Stimulated activated CD4-positive, alpha-beta T cell treated with anti-CD3 and anti-CD28 coated beads, Interleukin-2, amount 100 ng/mL, for 24 hours (primary cell): ENCODE measurements at places on chromosomes 5 and 9.

DNA sequence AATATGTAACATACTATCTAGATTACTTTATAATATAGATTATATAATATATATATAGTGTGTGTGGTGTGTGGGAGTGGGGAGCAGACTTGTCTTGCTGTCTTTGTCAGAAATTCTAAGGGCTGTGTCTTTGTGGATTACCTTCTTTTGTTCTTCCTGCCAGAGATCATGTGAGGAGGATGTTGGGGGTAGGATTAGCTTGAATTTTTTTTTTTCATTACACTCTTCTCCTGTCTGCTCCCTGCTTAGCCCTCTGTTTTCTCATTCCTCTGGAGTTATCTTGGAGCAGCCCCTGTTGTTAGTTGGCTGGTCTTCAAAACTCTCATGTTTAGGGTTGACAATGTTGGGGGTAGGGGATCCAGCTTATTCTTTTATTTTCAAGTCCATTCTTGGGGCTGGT, 21.0 kb upstream of the C9orf40 start:
- DNase-seq: no peak

DNA sequence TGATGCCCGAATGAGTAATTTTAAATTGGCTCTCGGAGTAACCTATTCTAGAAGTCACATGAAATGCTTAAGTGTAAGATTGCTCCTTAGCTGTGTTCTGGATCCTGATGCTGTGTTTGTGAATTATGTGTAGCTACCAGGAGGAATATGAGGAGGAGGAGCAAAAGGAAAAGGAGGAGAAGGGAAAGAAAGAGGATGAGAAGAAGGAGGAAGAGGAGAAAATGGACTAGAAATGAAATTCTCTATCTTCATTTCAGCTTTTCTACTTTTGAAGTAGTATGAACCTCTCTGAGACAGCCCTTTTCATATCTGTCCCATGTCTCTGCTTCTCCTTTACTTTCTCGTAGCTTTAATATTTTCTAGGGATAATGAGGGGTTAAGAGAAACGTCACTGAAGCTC, 119.4 kb upstream of the ACTBL2 start:
- DNase-seq: no peak

- DNase-seq: no peak
These were observed 45.8 kb upstream of the ATG10 start for GRCh38 chr5:81925981-81926380.

GRCh38 chr9:89536600-89536999, 38.7 kb upstream of the SEMA4D start:
- peak; percentile 33 for DNase-seq

DNA sequence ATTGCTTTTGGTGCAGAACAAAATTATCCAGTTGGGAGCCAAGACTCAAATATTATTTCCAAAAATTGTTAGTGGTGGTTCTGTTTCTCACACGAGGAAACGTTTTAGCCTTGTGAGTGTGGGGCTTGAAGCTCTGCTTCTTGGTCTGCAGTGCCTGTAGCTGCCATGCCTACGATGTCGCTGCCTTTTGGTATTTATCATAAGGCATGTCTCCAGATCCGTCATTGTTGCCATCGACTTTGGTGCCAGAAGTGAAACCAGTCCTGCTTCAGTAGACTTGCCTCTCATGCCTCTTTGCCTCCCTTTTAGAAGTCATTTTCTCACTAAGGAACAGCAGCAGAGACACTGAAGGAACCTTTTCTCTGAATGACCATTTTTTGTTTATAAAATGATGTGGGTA, 29.7 kb upstream of the CATSPER3 start:
- no peak for DNase-seq

DNA sequence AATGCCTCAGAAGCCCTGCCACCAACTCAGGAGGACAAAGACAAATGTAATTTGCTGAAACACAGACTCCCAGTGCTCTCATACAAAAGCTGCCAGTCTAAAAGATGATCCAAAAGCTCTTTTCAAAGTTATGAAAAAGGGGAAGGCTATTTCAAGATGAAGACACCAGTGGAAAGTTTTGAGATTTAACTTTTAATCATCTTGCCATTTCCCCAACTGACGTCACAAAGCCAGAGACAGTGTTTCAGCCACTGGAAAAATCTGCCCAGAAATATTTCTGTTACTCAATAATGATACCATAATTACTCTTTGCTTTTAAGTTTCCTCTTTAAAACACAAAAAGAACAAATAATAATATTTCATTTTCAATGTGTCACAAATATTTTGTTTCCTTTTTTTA, 20.9 kb downstream of the ENG start:
- DNase-seq: no peak

GRCh38 chr5:219460-219863, 1.3 kb downstream of the SDHA start:
- DNase-seq: peak; percentile 31

DNA sequence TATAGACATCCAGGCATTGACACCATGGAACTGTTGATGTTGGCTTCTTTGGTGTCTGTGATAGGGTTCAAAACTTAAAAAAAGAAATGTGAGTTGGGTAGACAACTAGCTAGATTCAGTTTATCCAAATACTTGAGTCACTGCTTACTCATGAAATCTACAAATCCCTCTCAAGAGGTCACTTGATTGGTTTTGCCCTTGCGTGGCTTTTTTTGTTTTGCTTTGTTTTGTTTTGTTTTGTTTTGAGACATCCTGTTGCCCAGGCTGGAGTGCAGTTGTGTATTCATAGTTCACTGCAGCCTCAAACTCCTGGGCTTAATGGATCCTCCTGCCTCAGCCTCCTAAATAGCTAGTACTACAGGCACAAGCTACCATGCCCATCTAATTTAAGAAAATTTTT, 10.5 kb upstream of the ENTREP1 start:
- DNase-seq: no peak

DNA sequence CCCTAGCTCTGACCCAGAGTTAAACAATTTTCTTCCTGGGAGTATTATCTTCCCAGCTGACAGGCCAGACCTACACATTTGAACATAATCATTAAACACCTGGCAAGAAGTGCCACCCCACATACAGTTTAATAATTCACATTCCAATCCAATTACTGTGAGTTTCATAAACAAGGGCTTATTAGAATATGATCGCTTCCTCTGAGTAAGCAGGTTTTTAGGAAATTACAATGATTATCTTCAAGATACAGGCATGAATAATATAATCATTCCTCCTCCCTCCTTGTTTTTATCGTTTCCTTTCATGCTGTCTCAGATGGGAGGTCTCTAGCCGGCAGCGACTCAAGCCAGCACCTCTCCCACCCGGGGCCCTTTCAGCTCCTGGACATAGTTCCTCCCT, 15.8 kb upstream of the KIF4B start:
- DNase-seq: no peak

DNA sequence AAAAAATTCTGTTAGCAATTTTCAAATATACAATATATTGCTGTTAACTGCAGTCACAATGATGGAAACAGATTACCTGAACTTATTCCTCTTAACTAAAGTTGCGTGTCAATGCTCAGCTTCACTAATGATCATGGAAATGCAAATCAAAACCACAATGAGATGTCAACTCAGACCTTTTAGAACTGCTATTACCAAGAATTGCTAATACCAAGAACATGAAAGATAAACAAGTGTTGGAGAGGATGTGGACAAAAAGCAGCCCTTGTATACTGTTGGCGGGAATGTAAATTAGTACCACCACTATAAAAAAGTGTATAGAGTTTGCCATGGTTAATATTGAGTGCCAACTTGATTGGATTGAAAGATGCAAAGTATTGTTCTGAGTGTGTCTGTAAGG, 1409.7 kb upstream of the CDH18 start:
- no peak for DNase-seq

- DNase-seq: no peak
These were observed 11.1 kb downstream of the PCDH1 start for GRCh38 chr5:141867139-141867538.

- DNase-seq: no peak
These were observed 2.2 kb downstream of the NXNL2 start for GRCh38 chr9:88536951-88537760.

DNA sequence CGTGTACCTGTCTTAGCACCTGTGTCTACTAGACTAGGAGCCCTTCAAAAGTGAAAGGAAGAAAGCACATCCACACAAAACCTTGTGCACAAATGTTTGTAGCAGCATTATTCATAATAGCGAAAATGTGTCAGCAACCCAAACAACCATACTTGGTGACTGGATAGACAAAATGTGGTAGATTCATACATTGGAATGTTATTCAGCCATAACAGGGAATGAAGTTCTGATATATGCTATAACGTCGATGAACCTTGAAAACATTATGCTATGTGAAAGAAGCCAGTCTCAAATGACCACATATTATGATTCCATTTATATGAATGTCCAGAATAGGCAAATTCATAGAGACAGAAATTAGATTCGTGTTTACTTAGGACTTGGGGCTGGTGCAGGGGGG, 57.8 kb upstream of the LARP1 start:
- DNase-seq: no peak

DNA sequence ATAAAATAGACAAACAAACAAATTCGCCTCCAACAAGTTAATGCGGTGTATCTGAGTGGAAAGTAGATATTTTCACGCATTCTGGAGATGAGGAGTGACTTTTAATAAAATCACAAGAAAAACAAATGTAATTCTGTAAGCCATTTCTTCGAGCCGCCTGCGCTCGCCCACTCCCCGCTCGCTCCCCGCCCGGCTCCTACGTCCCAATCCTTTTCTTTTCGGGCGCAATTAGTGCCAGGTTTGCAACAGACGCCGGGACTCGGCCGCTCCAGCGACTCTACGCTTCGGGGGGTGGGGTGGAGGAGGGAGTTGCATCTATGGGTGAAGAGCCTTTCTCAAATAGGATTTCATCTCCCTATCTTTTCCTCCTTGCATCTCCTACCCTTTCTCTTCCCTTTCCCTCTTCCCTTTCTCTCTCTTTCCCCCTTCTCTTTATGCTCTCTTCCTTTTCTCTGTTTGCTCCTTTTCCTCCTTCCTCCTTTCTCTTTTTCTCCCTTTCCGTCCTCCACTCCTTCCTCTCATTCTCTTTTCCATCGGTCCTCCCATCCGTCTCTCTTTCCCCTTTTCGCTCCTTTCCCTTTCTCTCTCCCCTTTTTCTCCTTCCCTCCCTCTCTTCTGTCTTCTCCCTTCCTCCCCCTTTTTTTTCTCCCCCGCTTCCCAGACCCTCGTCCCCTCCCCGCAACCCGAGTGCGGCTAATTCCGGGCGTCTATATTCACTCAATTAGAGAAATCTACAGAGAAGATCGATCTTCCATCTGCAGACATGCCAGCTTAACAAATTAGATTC, 6.1 kb upstream of the OTP start:
- DNase-seq: no peak

DNA sequence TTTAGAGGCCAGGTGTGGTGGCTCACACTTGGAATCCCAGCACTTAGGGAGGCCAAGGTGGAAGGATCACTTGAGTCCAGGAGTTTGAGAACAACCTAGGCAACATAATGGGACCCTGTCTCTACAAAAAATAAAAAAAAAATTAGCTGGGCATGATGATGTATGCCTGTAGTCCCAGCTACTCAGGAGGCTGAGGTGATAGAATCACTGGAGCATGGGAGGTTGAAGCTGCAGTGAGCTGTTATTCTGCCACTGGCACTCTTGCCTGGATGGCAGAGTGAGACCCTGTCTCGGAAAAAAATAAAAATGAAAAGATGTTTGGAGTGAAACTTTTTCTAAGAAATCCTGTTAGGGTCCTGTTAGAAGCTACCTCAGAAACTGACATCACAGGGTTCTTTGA, 24.2 kb downstream of the OCLN start:
- no peak for DNase-seq

GRCh38 chr5:131952301-131952857, 6.9 kb upstream of the MEIKIN start:
- no peak for DNase-seq

DNA sequence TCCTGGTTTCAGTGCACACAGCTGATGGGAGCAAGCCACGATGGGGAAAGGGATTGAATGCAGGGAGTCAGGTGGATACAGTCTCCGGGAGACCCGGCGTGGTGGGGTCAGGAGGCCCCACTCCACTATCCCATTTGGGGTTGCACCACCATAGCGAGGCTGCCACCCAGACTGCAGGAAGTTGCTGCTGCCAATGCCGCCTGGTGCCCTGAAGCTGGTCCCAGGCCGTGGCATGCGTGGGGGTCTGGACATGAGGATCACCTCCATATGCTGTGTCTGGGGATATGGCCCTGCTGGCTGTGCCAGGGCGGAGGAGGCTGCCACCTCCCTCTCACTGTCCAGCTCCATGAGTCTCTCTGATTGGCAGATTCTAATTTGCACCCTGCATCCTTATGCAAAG, 45.3 kb downstream of the COL5A1 start:
- DNase-seq: no peak

GRCh38 chr9:114099669-114100270, 678 bp upstream of the KIF12 start:
- DNase-seq: no peak

DNA sequence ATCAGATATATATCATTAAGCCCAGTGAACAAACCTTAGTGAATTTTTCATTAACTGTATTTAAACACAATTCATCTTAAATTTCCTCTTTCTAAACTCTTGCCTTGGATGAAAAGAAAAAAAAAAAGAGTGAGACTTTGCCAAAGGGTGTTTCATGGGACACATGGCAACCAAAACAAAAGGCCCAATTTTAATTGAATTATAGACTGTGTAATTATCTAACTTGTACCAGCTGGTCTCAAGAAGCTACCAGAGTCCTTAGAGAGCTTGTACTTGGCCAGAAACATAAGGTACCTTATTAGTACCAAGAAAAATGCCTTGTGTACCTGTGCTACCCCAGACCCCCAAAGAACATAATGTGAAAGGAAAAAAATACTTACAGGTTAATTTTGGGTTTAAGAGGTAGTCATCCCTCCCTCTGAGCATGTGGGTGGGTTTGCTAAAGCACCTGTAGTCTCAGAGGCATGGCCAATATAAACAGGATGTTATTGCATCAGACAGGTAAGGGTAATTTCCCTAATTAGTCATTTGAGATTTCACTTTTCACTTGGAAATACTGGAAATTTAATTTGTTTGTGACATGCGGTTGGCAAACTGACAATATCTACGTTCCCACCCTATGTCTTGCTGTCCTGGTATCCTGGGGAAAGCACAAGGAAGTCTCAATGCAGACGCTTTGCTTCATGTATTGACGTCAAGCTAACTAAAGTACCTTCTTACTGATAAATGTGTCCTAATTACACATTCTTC, 90.1 kb downstream of the SNCAIP start:
- DNase-seq: no peak

DNA sequence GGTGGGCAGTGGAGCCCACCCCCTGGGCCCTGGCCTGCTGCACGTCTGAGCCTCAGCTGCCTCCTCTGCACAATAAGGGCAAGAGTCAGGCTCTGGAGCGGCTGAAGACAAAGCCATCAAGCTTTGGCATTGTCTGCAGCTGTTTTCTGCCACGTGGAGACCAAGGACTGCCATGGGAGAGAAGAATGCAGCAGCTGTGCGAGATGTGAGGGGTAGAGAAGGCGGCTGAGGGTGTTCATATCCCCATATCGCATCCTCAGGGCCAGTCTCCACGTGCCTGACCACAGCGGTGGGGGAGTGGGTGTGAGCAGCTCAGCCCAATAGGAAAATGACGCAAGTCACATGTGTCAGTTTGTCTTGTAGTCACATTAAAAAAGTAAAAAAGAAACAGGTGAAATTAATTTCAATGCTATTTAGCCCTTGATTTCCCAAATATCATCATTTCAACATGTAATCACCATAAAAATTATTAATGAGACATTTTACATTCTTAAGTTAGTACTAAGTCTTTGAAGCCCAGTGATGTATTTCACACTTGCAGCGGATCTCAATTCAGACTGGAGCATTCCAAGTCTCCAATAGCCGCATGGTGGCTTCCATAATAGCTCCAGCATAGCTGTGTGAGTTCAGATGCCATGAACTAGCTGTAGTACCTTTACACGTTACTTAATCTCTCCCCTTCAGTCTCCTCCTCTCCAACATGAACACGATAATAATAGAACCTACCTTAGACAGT, 6.6 kb downstream of the C1QTNF2 start:
- no peak for DNase-seq

GRCh38 chr9:130197888-130198287, 25.7 kb downstream of the NCS1 start:
- no peak for DNase-seq
